Body of pancreas (tissue), 4 donors: ENCODE measurements at places on chromosomes 2 and 18. TPM values are rescaled to one million over a fixed set of nuclear protein-coding genes. Genes with fewer than 3 reads are reported as not detected.

GRCh38 chr2:158305501-158305900 lies 151.1 kb downstream of the CCDC148 start:
- no peak for DNase-seq
- no peaks in the 10 kb centered on the region for H3K36me3 ChIP-seq
- no peaks in the 10 kb centered on the region for H3K4me1 ChIP-seq

DNA sequence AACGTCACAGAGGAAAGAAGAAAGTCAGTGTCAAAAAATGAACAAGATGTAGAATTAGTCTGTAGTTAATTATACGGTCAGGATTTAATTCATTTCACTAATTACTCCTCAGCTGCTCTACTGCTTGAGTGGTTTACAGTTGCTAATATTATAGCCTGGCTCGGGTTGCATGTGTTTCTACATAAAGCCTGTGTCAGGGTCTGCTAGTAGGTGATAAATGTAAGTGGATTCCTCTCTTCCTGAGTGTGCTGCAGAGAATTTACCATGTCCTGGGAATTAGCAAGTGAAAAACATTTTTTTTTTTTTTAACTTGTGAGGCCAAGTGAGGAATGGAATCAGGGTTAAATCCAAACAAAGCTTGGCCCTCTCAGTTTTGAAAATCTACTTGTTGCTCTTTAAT lies 622.6 kb downstream of the EPHA4 start:
- no peak for DNase-seq
- H3K36me3 ChIP-seq = no peaks in the 10 kb centered on the region
- H3K27ac ChIP-seq = no peak overlapping the region
- no peaks in the 10 kb centered on the region for H3K4me1 ChIP-seq
- no peak overlapping the region for H3K4me3 ChIP-seq
- H3K27me3 ChIP-seq = no peaks in the 10 kb centered on the region

DNA sequence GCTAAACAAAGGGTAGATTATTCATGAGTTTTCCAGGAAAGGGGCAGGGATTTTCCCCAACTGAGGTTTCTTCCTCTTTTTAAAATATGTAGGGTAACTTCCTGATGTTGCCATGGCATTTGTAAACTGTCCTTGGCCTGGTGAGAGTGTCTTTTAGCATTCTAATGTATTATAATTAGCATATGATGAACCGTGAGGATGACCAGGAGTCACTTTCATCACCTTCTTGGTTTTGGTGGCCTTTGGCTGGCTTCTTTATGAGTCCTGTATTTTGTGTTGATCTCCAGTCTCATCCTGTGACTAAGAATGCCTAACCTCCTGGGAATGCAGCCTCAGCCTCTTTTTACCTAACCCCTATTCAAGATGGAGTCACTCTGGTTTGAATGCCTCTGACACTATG lies 391.0 kb upstream of the LINC00305 start:
- H3K27ac ChIP-seq = no peak overlapping the region
- no peaks in the 10 kb centered on the region for H3K27me3 ChIP-seq
- H3K4me1 ChIP-seq = no peaks in the 10 kb centered on the region
- no peak for DNase-seq
- H3K36me3 ChIP-seq = no peaks in the 10 kb centered on the region

DNA sequence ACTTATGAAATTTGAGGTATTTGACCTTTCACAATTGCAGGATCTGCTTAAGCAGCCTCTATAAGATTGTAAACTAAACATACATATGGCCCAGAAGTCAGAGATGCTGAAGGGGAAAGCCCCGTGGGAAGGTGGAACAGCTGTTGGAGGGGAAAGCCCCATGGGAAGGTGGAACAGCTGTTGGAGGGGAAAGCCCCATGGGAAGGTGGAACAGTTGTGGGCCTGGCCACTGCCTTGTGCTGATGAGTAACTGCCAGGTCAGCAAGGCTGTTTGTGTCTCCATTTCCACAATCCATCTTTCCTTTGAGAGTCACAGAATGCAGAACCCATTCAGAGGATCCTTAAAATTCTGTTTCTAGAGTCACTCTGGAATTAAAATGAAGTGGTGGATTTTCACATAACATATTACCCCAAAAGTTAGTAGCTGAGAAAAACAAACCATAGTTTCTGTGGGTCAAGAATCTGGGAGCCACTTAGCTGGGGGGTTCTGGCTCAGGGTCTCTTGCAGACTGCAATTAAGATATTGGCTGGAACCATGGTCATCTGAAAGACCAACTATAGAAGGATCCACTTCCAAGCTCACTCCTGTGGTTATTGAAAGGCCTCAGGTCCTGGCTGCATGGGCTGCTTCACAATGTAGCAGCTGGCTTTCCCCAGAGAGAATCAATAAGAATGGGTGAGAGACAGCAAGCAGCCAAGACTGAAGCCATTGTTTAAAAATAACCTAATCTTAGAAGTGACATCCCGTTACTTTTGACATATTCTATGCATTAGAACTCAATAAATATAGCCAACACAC lies 86.6 kb upstream of the CAVIN2 start:
- H3K27ac ChIP-seq = no peak overlapping the region
- H3K4me1 ChIP-seq = no peaks in the 10 kb centered on the region
- DNase-seq = peak; percentile 56

- no peak overlapping the region for H3K4me3 ChIP-seq
- peaks cover 8% of the 10 kb centered on the region for H3K4me1 ChIP-seq
- no peaks in the 10 kb centered on the region for H3K36me3 ChIP-seq
Observed at GRCh38 chr18:73340135-73340977, 472.6 kb upstream of the NETO1 start.

- DNase-seq = no peak
- H3K27ac ChIP-seq = no peak overlapping the region
- H3K27me3 ChIP-seq = no peaks in the 10 kb centered on the region
- no peaks in the 10 kb centered on the region for H3K36me3 ChIP-seq
- H3K4me1 ChIP-seq = no peaks in the 10 kb centered on the region
Observed at GRCh38 chr2:9720352-9721093, 89.7 kb upstream of the YWHAQ start.

GRCh38 chr2:200430017-200430416 lies 79.9 kb downstream of the KCTD18 start:
- no peak overlapping the region for H3K27ac ChIP-seq
- no peaks in the 10 kb centered on the region for H3K27me3 ChIP-seq
- DNase-seq = no peak
- no peaks in the 10 kb centered on the region for H3K36me3 ChIP-seq

- no peaks in the 10 kb centered on the region for H3K27me3 ChIP-seq
- H3K36me3 ChIP-seq = no peaks in the 10 kb centered on the region
- no peak overlapping the region for H3K4me3 ChIP-seq
- DNase-seq = no peak
Observed at GRCh38 chr18:58593938-58594337, 35.0 kb downstream of the ALPK2 start.

GRCh38 chr18:13680612-13681011 lies 45.7 kb downstream of the FAM210A start:
- peak; percentile 16 for DNase-seq
- no peaks in the 10 kb centered on the region for H3K36me3 ChIP-seq
- H3K4me3 ChIP-seq = no peak overlapping the region
- no peaks in the 10 kb centered on the region for H3K4me1 ChIP-seq
- no peak overlapping the region for H3K27ac ChIP-seq
- H3K27me3 ChIP-seq = no peaks in the 10 kb centered on the region

DNA sequence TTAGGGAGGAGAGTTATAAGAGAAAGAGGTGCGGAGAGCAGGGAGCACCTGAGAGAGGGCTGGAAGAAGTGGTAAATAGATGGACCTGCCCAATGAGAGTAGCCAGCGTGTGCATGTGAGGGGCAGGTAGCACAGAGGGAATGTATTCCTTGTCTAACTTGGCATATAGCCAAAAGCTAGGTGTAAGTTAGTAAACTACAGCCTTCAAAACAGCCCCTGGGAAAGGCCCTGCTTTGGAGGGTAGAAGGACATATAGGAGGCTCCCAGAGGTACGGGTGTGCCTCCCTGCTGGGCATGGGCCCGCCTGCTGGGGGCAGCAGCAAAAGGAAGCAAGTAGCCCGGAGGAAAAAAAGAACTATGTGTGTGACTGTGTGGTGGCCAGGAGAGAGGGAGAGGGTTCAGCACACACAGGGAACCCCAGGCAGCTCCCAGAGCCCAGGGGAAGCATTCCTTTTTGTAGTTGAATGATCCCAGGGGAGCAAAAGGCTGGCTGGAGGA lies 48.0 kb downstream of the TCF7L1 start:
- DNase-seq = no peak
- no peak overlapping the region for H3K4me3 ChIP-seq
- no peaks in the 10 kb centered on the region for H3K36me3 ChIP-seq
- no peaks in the 10 kb centered on the region for H3K27me3 ChIP-seq
- H3K4me1 ChIP-seq = peaks cover 3% of the 10 kb centered on the region

DNA sequence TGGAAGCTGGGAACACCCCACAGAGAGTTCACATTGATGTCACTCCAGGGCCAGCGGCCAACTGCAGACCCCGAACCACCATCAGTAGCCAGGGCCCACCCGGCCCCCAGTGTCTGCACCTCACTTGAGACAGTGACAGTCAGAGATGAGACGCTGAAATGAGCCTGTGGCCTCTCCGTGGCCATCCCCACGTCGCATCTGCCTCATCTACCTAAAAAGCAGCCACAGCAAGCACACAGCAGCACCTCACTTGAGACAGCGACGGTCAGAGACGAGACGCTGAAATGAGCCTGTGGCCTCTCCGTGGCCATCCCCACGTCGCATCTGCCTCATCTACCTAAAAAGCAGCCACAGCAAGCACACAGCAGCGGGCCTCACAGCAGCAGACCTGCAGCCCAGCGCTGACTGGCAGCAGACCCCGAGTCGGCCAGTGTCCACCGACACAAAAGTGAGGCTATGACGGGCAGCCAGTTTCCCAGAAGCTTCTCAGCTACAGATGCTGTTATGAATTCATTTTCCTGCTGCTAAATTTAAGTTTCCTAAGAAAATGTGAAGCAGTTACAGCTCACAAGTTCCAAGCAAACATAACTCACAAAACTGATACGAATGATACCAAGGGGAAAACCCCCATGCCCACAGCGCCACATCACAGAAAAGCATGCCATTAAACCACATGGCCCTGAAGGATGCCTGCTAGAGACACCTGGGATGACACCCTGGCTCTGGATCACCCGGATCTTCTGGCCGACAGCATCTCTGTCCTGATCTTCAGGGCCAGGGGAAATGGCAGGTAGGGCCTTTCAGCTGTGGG lies 27.7 kb downstream of the SNORC start:
- H3K4me1 ChIP-seq = peaks cover 14% of the 10 kb centered on the region
- DNase-seq = no peak
- no peak overlapping the region for H3K27ac ChIP-seq
- H3K27me3 ChIP-seq = no peaks in the 10 kb centered on the region
- H3K4me3 ChIP-seq = no peak overlapping the region

- no peak for DNase-seq
- no peak overlapping the region for H3K27ac ChIP-seq
- H3K4me3 ChIP-seq = no peak overlapping the region
- no peaks in the 10 kb centered on the region for H3K27me3 ChIP-seq
- H3K36me3 ChIP-seq = no peaks in the 10 kb centered on the region
Observed at GRCh38 chr2:238114331-238114841, 14.2 kb downstream of the ESPNL start.

- H3K4me3 ChIP-seq = no peak overlapping the region
- peaks cover 79% of the 10 kb centered on the region for H3K4me1 ChIP-seq
- H3K27ac ChIP-seq = peak overlapping the region; percentile 100
- DNase-seq = no peak
Observed at GRCh38 chr2:201122276-201122675, 6.3 kb downstream of the CFLAR start.

- no peak for DNase-seq
- H3K4me3 ChIP-seq = no peak overlapping the region
- H3K36me3 ChIP-seq = no peaks in the 10 kb centered on the region
- H3K27ac ChIP-seq = peak overlapping the region; percentile 37
- no peaks in the 10 kb centered on the region for H3K27me3 ChIP-seq
- peaks cover 77% of the 10 kb centered on the region for H3K4me1 ChIP-seq
Observed at GRCh38 chr2:10329880-10330699, 27.4 kb downstream of the HPCAL1 start.

GRCh38 chr2:156437272-156437930 lies 1.2 kb downstream of the GPD2 start:
- H3K4me3 ChIP-seq = no peak overlapping the region

- H3K4me1 ChIP-seq = peaks cover 4% of the 10 kb centered on the region
- H3K27me3 ChIP-seq = no peaks in the 10 kb centered on the region
- no peaks in the 10 kb centered on the region for H3K36me3 ChIP-seq
- no peak overlapping the region for H3K4me3 ChIP-seq
- no peak for DNase-seq
Observed at GRCh38 chr2:208638059-208638458, 231.5 kb downstream of the PTH2R start.

- no peak overlapping the region for H3K4me3 ChIP-seq
- H3K27me3 ChIP-seq = no peaks in the 10 kb centered on the region
- no peaks in the 10 kb centered on the region for H3K36me3 ChIP-seq
- H3K4me1 ChIP-seq = peaks cover 8% of the 10 kb centered on the region
Observed at GRCh38 chr18:33579349-33580215, 1.6 kb downstream of the ASXL3 start.

DNA sequence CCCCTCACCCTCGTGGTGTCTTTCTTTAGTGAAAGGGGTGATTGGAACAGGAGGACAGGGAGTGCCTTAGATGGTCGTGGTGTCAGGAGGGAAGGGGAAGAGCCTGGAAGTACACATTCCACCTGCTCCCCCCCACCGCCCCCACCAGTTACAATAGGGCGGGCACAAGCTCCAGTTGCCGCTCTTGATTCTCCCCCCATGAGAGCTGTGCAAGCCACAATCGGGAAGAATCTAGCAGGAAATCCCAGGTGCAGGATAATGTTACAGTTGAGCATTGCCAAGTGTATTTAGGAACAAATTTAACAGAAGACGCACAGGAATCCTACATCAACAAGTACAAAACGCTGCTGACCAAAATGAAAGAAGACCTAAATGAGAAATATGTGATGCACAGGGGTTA lies 73.6 kb downstream of the ASAP2 start:
- no peak for DNase-seq
- no peak overlapping the region for H3K27ac ChIP-seq
- H3K4me3 ChIP-seq = no peak overlapping the region
- H3K27me3 ChIP-seq = no peaks in the 10 kb centered on the region
- peaks cover 4% of the 10 kb centered on the region for H3K4me1 ChIP-seq

DNA sequence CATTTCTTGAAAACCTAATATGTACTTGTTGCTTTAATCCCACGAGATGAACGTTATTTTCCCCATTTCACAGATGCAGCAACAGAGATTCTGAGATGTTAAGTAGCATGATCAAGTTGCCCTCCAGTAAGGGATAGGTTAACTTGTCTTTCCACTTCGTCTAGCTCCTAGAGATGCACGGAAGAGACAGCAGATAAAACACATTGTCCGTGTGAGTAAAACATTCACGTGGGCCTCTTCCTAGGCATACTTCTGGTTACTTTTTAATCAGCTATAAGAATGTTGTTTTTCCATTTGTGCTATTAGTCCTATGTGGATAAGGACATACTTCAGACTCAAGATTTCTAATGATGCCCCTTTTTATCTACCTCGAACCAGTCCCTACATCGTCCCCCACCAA lies 1.2 kb upstream of the ARHGAP28 start:
- H3K27ac ChIP-seq = peak overlapping the region; percentile 91
- H3K4me1 ChIP-seq = peaks cover 36% of the 10 kb centered on the region
- no peaks in the 10 kb centered on the region for H3K36me3 ChIP-seq

GRCh38 chr2:142065156-142065555 lies 65.7 kb downstream of the LRP1B start:
- no peaks in the 10 kb centered on the region for H3K4me1 ChIP-seq
- H3K27me3 ChIP-seq = no peaks in the 10 kb centered on the region
- no peaks in the 10 kb centered on the region for H3K36me3 ChIP-seq
- no peak for DNase-seq

The GBX2 gene
- total RNA-seq = not detected

The TRIM43B gene
- total RNA-seq = not detected

The TUBA4B gene
- total RNA-seq = not detected

The LONRF2 gene
- total RNA-seq = 14.2 TPM

The SERPINB7 gene
- not detected for total RNA-seq

The SPATA3 gene
- total RNA-seq = not detected
